ENCODE measurements at places on chromosomes 3 and 15.

- no peak for DNase-seq
These were observed 90.0 kb upstream of the STT3B start for GRCh38 chr3:31442755-31443154.

GRCh38 chr3:65873028-65873427, 165.7 kb downstream of the MAGI1 start:
- no peak for DNase-seq

- DNase-seq, result no peak
These were observed 44.6 kb downstream of the ROBO2 start for GRCh38 chr3:77084511-77084910.

DNA sequence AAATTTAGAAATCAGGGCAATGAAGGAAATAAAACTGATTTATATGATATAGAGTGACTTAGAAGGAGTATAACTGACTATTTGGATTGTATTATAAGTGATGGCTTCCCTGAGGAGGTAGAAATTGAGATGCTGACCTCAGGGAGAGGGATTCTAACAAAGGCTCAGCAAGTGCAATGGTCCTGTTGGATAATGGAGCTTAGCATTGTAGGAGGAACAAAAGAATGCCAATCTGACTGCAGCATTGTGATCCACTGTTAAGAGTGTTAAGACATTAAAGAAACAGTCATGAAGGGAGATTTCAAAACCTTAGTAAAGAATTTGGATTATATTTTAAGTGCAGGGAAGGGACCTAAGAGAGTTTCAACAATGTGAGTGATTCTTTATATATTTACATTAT, 158.4 kb upstream of the NAALADL2 start:
- no peak for DNase-seq

GRCh38 chr15:66820481-66821176, 118.6 kb downstream of the SMAD6 start:
- DNase-seq, result peak; percentile 25

- DNase-seq, result no peak
These were observed 35.9 kb upstream of the CHMP2B start for GRCh38 chr3:87191175-87191574.

GRCh38 chr15:48352474-48353072, 21.3 kb downstream of the DUT start:
- DNase-seq, result no peak

- peak; percentile 21 for DNase-seq
These were observed 709.4 kb upstream of the NR2F2 start for GRCh38 chr15:95620934-95621579.

DNA sequence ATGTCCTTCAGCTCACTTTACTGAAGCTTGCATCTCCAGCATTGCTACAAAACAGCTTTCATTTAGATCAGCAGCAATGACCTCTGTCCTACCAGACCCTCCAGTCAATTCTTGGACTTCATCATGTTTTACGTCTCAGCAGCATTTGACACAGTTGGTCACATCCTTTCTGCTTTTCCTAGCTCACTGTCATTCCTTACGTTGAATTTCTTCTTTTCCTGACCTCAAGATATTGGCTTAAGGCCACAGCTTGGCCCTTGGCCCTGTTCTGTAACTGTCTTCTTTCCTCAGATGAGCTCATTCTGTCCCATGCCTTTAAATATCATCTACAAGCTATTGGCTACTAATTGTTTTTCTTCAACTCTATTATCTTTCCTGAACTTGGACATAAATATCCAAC, 576.2 kb upstream of the KCNMB2 start:
- no peak for DNase-seq

DNA sequence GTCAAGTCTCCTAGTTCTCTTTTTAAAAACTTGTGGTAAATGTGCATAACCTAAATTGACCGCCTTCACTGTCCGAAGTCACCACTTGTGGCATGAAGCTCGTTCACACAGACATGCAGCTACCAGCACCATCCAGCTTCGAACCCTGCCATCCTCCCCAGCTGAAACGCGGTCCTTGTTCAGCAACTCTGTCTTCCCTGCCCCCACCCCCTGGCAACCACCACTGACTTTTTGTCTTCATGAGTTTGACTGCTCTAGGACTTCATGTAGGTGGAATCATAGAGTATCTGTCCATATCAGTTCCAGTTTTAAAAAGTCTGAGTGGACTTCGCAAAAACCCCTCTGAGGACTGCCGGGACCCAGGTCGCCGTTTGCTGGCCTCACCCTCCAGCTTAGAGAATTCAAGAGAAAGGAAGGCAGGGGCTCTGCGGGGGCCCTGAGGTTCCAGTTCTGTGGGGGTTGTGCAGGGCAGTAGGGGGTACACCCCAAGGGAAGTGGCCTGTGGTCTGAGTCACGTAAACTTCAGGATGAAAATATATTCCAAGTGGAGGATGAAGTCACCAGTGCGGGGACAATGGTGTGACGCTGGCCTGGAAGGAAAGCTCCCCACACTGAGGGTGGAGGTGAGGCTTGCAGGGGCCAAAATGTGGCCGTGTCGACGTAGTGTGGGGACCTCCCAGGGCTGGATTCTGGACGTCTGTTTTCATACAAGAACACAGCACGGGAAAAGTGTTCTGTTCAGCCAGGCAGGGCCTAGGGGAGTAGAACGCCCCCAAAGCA, 67.6 kb downstream of the ABTB1 start:
- DNase-seq, result no peak

DNA sequence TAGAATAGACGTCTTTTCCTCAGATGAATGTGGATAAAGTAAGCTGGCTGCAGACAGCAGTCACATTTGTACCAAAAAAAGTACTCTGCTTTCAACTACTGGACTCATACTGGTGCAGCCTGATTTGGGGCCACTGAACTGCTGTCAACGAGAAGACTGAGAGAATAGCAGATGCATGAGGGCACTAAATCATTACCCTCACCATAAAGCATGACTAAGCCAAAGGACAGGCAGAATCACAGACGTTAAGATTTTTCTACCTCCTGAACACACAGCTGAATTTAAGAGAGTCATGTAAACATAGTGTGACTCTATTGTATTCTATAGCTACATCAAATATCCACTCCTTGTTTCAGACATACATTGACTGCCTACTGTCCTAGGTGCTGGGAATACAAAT, 67.8 kb upstream of the CDAN1 start:
- DNase-seq, result no peak

- peak; percentile 81 for DNase-seq
These were observed 301.8 kb upstream of the MCTP2 start for GRCh38 chr15:93929375-93930094.

DNA sequence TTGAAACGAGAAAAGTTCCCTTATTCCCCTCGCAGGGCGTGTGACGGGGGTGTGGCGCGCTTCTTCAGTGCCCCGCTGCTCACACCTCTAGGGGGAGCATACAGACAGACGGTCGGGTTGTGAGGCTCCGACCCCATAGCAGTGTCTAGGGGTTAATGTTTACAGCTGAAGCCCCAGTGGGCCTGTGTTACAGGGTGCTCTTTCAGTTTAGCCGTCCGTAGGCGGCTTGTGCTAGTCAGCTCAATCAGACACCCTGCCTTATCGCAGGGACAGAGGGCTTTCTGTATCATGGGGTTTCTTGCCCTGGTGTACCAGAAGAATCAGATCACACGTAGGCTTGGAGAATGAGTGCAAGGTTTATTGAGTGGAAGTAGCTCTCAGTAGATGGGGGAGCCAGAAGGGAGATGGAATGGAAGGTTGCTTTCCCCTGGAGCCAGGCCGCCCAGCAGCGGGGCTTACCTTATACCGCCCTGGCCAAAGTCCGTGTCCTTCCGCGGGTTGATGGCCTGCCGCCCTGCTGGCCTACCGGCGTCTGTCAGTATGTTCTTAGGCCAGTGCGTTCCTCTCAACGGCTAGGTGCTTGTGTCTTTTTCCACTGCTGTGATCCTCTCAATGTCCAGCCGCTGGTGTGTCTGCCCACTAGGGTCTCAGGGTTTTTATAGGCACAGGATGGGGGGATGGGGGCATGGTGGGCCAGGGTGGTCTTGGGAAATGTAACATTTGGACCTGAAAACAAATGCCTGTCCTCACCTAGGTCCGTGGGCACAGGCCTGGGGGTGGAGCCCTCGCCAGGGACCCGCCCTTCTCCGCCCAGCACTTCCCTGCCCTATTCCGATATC, 32.2 kb upstream of the ACP3 start:
- no peak for DNase-seq

DNA sequence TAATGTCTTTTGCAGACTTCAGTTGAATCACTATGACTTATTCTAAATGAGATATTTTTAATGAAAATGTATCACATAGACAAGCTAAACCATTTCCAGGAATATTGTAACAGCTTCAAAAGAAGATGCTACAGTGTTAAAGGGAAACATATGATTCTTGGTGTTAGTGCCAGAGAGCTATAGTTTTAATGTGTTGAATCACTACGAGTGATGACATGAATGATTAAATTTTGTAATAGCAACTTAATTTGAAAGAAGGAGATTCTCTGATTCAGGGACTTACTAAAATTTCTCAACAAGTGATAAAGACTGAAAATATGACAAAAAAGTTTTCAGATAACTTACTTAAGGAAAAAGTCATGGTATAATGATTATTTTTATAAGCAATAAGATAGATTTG, 267.3 kb upstream of the SLITRK3 start:
- DNase-seq, result no peak

DNA sequence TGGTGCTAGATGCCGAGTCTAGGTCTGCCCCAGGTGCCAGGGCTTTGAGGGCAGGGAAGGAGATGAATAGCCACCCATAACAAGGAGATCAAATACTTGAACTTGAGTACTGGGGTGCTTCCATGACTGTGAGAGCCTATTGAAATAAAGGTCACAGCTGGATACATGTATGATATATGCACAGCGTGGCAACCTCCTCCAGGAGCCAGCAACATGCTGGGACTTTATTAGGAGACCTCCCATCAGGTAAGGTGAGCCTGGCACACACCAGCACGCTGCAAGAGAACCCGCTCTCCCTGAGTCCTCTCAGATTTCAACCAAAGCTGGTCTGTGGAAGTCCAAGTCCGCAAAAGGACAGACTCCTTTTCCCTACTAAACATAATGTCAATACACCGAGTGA, 10.5 kb upstream of the HES1 start:
- no peak for DNase-seq

- no peak for DNase-seq
These were observed 27.6 kb downstream of the ALS2CL start for GRCh38 chr3:46665763-46666452.

DNA sequence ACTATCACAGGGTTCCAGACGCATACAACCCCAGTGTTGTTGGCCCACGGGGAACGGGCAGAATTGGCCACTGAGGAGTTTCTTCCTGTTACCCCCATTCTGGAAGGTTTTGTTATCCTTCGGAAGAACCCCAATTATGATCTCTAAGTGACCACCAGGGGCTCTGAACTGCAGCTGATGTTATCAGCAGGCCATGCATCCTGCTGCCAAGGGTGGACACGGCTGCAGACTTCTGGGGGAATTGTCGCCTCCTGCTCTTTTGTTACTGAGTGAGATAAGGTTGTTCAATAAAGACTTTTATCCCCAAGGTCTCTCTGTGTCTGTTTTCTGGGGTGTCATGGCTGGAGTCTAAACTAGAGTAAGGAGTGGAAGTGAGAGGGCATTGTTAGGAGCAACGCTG, 5.7 kb upstream of the EIF4G1 start:
- no peak for DNase-seq

DNA sequence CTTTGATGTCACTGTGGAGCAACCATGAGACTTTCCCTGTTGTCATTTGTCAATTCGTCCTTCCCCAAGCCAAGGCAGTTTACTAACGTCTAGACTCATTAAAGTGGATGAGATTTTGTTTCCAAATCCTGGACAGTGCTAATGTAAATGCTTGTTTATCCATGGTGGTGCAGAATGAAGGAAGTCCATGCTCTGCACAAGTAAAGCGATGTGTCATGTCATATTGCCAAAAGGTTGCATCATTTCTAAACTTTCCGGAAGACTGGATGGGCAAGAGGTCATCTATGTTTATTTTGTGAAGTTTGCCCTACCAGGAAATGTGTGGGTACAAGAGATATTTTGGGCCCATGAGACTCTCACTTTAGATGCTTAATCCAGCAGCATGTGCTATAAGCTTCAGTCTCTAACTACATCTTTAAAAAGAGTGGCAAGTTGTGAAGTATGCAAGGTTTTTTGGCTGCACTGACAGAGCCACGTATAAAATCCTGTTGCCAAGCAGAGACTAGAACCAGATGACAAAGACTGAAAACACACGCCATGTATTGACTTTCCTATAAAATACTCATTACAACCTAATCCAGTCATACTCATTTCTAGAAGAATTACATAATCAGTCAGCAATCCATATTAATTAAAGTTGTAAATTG, 72.1 kb upstream of the FNDC3B start:
- DNase-seq, result peak; percentile 86

DNA sequence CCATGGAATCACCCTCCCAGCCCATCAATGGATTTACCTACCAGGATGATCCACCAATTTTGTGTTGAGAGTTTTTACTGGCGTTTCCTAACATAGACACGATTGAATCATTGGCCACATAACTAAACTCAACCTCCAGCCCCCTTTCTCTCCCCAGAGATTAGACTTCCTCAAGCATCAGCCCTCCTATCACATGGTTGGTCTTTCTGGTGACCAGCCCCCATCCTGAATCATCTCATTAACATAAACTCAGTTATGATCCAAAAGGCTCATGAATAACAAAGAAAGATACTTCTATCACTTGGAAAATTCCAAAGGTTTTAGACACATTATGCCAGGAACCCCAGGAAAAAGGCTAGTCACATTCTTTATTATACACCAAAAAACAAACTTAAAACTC, 21.2 kb downstream of the PRKAR2A start:
- peak; percentile 67 for DNase-seq

GRCh38 chr15:67188551-67189218, 65.8 kb downstream of the AAGAB start:
- peak; percentile 94 for DNase-seq

DNA sequence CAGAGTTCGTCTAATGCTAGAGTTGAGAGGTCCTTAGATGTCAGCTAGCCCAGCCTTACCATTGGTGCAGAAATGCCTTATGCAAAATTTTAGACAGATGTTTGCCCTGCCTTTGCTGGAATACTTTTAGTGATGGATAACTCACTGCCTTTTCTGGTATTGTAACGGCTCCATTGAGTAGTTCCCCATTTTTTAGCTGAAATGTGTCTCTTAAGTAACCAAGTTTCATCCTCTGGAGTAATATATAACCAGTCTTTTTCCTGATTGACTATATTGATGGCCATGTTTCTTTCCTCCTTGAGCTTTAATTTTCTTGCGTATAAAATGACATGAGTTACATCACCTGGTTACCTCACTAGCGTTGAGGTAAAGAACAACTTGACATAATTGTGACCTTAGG, 45.0 kb downstream of the SNRK start:
- DNase-seq, result no peak

DNA sequence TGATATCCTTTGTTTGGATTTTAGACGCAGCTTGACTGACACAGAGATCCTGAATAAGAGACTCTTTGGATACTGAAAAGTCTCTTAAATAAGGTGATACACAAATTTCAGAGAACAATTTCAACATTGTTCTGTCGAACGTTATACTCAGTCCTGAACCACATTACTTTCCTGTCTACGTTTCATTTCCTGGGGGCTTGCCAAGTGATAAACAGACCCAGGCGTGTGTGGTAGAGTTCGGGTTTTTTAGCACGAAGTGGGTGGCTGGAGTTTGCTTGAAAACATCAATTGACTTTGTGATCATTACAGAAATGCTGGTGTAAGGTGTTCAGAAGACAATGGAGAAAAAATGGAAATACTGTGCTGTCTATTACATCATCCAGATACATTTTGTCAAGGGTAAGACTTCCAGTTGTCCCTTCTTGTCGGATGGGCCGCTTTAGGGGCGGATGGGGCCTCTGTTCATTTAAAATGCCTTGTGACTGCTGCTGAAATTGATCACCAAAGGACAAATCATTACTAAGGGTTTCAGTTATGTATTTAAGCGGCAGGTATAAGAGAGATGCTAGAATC, at the start of gene CD96:
TSS of gene CD96 (plus strand) at position 287 of the 573 bp plus-strand sequence. CDS start at position 339, 52 bp downstream.
- DNase-seq, result no peak

- no peak for DNase-seq
These were observed 90.2 kb downstream of the LINGO1 start for GRCh38 chr15:77542491-77543001.
